Activated CD4-positive, alpha-beta memory T cell treated with anti-CD3 and anti-CD28 coated beads for 36 hours (primary cell): ENCODE measurements at places on chromosomes 5 and 9. TPM values are rescaled to one million over a fixed set of nuclear protein-coding genes. Genes with fewer than 3 reads are reported as not detected.

DNA sequence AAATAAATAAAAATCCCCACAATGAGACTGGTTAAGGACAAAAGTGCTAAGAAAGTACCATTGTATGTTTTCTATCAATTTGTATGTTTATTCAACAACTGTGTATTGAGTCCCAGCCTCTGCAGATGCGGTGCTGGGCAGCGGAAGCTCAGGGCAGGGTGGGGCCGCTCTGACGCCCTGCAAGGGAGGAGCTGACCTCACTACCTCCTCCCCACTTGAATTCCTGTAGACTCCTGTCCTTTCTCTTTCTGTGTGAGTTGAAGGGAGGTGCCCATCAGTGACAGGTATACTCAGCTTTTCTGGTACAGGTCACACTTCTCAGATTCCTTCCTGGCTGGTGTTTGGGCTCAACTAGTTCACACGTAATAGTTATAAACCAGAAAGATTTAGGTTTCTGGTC lies 27.0 kb downstream of the ANGPTL2 start:
- no peak for DNase-seq

- no peak for DNase-seq
These were observed 85.2 kb downstream of the ATG10 start for GRCh38 chr5:82057051-82057450.

- DNase-seq, result no peak
These were observed 186.7 kb downstream of the PARP8 start for GRCh38 chr5:50853151-50853550.

DNA sequence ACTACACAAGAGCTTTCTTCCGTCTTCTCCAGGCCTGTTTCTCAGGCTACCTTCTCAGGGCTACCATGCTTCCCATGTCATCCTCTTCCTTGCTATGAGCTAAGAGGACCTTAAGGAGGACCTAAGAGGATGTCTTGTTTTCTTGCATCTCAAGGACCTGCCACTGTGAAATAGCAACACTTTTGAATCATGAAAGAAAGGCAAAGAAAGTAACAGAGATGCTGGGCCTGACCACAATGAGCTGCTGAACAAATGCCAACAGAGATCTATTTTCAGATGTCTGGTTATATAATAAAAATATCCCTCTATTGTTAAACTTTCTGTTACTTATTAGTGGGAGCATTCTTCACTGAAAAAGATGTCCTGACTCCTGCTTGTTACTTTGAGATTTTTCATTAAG lies 36.7 kb upstream of the ANXA1 start:
- no peak for DNase-seq

- no peak for DNase-seq
These were observed 93.0 kb upstream of the FSTL4 start for GRCh38 chr5:133705331-133705730.

- peak; percentile 49 for DNase-seq
These were observed 4.1 kb downstream of the LRSAM1 start for GRCh38 chr9:127455324-127455992.

DNA sequence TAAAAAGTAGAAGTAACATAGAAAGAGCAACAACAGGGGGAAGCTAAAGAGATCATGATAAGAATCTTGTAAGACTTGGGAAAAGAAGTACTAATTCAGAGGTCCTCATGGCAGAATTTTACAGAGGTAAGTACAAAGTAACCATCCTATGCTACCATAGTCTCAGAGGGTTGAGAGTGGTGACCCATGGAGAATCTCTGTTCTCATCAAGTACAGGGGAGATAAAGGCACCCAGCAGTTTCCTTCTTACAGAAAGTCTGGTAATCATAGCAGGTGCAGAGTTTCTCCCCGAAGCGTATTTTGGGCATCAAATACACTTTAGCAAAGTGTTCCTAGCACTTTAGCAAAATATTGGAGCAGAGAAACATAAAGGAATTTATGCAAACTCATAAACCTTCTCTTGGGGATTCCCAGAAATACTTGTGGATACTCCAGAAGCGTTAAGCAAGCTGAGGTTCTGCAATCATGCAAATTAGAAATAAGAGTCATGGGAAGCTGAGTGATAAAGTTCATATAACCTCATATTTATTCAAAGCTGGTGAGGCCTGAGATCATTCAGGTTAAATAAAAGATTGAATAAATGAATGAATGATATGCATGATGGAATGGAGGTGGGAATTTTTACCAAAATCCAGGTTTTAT lies 101.0 kb upstream of the SMC2 start:
- no peak for DNase-seq

GRCh38 chr9:109904666-109905065 lies 124.7 kb downstream of the PALM2AKAP2 start:
- DNase-seq, result no peak

DNA sequence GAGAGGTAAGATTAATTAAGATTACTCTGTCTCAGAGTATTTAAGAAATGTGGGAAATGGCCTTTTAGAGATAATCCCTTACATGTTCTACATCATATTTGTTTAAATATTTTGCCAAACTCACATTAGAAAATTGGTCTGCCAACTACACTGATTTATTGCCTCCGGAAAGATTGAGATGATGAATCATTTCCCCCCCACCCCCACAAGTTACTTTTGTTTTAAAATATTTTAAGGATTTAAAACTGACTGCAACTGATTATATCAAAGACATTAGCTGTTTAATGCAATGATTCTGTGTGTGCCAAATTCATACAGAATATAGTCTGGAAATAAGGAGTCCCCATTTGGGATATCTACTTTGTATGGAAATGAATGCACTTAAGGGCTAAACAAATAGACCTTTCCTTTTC lies 674.4 kb downstream of the PRR16 start:
- DNase-seq, result no peak

The ANKDD1B gene
- not detected for total RNA-seq

The TRIM41 gene
- total RNA-seq, result 35.3 TPM

The GLRA1 gene
- not detected for total RNA-seq
